ENCODE measurements at places on chromosomes 7 and 10. TPM values are rescaled to one million over a fixed set of nuclear protein-coding genes. Genes with fewer than 3 reads are reported as not detected.

CRYGN gene
- total RNA-seq: not detected

VPS37D gene
- 2.1 TPM for total RNA-seq

ADAMTS14 gene
- not detected for total RNA-seq

ABCA13 gene
- under 0.01 TPM for total RNA-seq

GPR146 gene
- total RNA-seq: 9.1 TPM

METTL27 gene
- total RNA-seq: 4.7 TPM

GRID2IP gene
- total RNA-seq: not detected

GIMAP4 gene
- total RNA-seq: 242 TPM

GJD4 gene
- not detected for total RNA-seq

TIMM23 gene
- 112 TPM for total RNA-seq

MSMB gene
- total RNA-seq: not detected

FRMD4A gene
- total RNA-seq: 133 TPM

CYP2C18 gene
- not detected for total RNA-seq

CALML3 gene
- total RNA-seq: not detected

TEX36 gene
- total RNA-seq: not detected

TOMM7 gene
- total RNA-seq: 94.3 TPM

GIMAP1 gene
- 10.4 TPM for total RNA-seq

DNAH11 gene
- total RNA-seq: 4.2 TPM

PON3 gene
- 0.93 TPM for total RNA-seq

FLNC gene
- total RNA-seq: 93.9 TPM

CACNB2 gene
- total RNA-seq: not detected

TAS2R5 gene
- 1.7 TPM for total RNA-seq

GPR158 gene
- total RNA-seq: under 0.01 TPM

VIPR2 gene
- not detected for total RNA-seq

AQP1 gene
- 4.9 TPM for total RNA-seq

FOXP2 gene
- 0.40 TPM for total RNA-seq

ST7 gene
- 33.2 TPM for total RNA-seq

PHYHIPL gene
- total RNA-seq: 0.07 TPM

TMEM196 gene
- not detected for total RNA-seq

GTF2I gene
- total RNA-seq: 206 TPM

CALD1 gene
- 246 TPM for total RNA-seq

EGR2 gene
- total RNA-seq: 0.13 TPM

SMO gene
- total RNA-seq: 3.1 TPM

VPS50 gene
- 40.3 TPM for total RNA-seq

TRIM73 gene
- total RNA-seq: 0.66 TPM

PCLO gene
- 0.72 TPM for total RNA-seq

INHBA gene
- total RNA-seq: 19.5 TPM

ADAM8 gene
- 0.13 TPM for total RNA-seq

ASB10 gene
- total RNA-seq: not detected

GDF2 gene
- total RNA-seq: not detected

ZNF398 gene
- 14.1 TPM for total RNA-seq

LOXL4 gene
- 1.6 TPM for total RNA-seq

GNGT1 gene
- total RNA-seq: not detected

NRCAM gene
- 157 TPM for total RNA-seq

RTKN2 gene
- total RNA-seq: 0.80 TPM

PTPRN2 gene
- total RNA-seq: 1.3 TPM

MAPK8 gene
- 88.8 TPM for total RNA-seq

Measured in thoracic aorta endothelial cell (primary cell).